ENCODE measurements at places on chromosomes 5 and 9.

- DNase-seq, result no peak
These were observed 358.5 kb downstream of the PTPRD start for GRCh38 chr9:10254338-10254737.

DNA sequence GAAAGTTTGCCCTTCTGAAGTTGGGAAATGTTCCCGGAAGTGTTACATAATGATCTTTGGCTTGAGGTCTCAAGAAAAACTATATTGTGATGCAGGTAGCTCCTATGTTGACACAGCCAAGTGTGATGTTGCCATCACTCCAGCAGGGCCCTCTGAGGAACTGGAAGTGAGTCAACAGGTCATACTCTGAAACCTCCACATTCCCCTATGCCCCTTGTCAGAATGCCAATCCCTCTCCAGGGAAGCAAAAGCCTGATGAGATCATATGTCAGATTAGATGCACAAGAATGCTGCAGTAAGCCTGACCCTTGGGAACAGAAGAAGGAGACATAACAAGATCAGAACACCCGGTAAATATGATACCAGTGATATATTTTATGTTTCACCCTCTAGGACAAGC lies 66.8 kb upstream of the ITGA2 start:
- DNase-seq, result no peak

- no peak for DNase-seq
These were observed 143.4 kb downstream of the MACROH2A1 start for GRCh38 chr5:135255461-135256178.

- no peak for DNase-seq
These were observed 5.1 kb upstream of the SPIN1 start for GRCh38 chr9:88383176-88383575.

- no peak for DNase-seq
These were observed 88.9 kb downstream of the CYFIP2 start for GRCh38 chr5:157354800-157355199.
